ENCODE measurements at places on chromosomes 4 and X.

GRCh38 chr4:8739820-8740665 lies 131.6 kb downstream of the HMX1 start:
- no peak for DNase-seq

GRCh38 chrX:110847334-110847733 lies 51.7 kb upstream of the CHRDL1 start:
- peak; percentile 45 for DNase-seq

GRCh38 chr4:16544251-16544721 lies 318.0 kb upstream of the TAPT1 start:
- no peak for DNase-seq

- DNase-seq: no peak
Observed at GRCh38 chr4:39635023-39635422, 3.6 kb downstream of the SMIM14 start.

DNA sequence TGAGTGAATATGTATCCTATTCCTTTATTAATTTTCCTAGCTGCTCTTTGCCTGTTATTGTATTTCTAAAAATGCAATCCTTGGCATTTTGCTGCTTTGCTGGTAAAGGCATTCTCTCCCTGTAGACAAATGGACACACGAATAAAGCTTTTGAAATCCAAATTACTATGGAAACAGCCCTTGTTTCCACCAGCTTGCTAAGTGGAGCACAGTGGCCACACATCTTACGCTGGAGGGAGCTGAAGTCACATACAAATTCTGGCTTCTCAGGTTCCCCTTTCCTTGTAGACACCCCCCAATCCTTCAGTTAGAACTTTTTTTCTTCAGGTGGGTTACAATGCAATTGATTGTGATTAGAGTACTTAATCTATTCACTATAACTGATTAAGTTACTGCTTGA lies 66.2 kb downstream of the AGA start:
- DNase-seq: no peak

GRCh38 chrX:12174358-12174757 lies 36.1 kb downstream of the FRMPD4 start:
- no peak for DNase-seq

- no peak for DNase-seq
Observed at GRCh38 chrX:10831716-10832502, 211.5 kb upstream of the MID1 start.

DNA sequence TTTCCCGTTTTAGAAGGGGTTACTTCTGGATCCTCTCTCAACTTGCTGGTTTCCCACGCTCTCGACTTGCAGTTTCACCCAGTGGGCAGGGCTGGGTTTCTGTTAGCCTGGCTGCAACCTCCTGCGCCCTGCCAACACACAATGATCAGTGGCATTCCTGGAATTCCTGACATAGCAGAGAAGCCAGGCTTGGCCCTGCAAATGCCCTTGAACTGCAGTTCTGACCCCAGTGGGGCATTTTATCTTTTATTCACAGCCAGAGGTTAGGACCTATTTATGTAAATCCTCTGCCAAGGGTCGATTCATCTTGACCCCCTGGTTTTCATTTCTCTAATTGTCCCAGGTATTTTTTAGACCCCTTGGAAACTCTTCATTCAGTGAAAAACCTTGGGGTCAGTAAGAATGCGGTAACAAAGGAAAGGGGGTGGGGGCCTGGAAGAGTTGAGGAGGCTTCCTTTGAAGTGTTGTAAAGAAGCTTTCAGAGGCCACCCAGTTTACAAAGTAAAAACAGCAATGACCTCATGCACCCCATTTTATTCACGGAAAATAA lies 217.6 kb downstream of the ZNF674 start:
- no peak for DNase-seq

DNA sequence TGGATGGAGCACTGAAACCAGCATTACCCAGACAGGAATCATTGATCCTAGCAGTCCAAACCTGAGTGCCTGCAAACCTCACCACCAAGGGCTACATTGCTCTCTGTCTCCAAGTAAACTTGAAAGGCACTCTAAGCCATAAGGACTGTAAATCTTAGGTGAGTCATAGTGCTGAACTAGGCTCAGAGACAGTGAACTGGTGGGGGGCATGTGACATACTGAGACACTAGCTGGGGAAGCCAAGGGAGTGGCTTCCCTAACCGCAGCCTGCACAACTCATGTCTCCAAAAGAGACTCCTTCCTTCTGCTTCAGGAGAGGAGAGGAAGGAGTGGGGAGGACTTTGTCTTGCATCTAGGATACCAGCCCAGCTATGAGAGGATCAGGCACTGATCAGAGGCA lies 235.5 kb upstream of the ACTRT1 start:
- no peak for DNase-seq

DNA sequence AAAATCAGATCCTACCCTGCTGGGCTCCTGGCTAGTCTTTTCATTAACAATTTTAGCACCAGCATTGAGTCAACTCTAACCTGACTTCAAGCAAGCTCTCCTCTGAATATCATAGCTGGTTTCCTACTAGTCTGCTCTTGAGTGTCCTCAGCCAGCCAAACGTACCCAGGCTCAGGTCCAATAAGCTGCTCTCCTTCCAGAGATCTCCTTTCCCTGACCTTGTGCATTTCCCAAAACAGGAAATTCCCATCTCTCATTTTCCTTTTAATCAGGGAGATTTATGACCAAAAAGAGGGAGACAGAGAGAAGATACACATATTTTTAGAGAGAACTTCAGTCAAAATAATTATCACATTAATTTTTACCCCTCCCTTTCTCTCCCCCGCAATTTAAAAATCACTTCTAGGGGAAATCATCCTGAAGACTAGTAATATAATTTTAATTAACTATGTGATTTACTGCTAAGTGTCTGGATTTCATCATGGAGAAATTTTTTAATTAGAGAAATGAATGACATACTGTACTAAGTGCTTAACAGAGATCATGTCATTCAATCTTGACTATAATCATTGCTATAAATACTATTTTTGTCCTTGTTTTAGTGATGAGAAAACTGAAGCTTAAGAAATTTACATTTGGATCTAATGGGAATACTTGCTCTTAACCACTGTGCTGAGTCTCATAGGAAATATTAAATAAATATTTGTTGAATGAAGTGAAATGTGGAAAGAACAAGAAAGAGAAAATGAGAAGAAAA lies 421.7 kb upstream of the INTU start:
- no peak for DNase-seq

- no peak for DNase-seq
Observed at GRCh38 chr4:87077914-87078585, 142.4 kb downstream of the KLHL8 start.

- DNase-seq: no peak
Observed at GRCh38 chrX:1480082-1480785, 27.5 kb upstream of the ASMTL start.

DNA sequence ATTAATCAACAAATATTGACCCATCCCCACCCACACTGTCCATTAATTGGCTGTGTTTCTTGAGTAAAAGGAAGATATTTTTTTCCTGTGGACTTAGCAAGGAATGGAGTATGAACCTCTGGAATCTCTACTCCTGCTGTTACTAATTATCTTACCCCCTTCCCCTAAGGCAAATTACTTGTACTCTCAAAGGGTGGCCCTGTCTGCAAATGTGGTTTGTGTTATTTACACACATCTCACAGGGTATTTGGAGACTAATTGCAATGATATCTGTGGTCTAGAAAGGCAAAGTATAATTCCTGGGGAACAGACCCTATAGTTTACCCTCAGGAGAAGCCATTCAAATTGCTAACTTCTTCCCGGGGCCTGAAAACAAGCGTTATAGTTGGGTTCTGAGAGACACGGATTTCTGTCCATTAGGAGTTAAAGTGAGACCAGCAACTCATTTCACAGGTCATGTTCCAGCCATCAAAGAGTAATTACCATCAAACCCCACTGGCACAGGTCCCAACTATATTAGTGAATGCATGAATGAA lies 133.0 kb upstream of the RASGEF1B start:
- DNase-seq: no peak

- no peak for DNase-seq
Observed at GRCh38 chr4:152565333-152565732, 29.4 kb upstream of the FBXW7 start.

DNA sequence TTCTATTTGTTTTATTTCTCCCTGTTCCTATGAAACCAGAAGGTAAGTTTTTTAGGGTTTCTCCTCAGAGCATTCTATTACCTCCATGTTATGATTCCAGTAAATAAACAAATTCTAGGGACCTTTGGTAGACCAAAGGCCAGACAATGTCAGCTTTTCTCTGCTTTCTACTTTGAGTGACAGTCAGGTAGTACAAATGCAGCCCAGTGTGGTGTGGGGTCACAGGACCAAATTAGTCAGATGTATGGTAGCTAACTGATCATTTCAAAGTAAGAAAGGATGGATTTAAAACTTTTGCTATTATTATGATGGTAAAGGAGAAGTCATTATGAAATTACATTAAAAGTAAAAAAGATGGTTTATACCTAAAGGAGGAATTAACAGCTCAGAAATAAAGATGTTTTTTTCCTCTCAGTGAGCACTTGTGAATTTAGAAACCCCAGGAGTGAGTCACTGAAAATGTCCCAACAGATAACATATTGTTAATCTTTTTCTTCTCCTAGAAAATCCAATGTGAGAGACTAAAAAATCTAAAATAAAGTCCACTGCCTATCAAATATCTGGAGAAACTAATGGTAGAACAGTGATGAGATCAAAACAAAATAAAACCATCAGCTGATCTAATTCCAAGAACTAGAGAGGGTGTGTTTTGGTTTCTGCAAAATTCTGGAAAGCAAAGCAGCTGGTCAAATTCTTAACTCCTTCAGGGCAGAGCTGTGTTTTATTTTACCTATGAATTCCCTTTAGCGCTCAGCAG lies 16.6 kb upstream of the KLHL2 start:
- no peak for DNase-seq

- no peak for DNase-seq
Observed at GRCh38 chr4:177562163-177562562, 119.9 kb upstream of the AGA start.

- no peak for DNase-seq
Observed at GRCh38 chrX:17553961-17554482, 179.0 kb downstream of the NHS start.

GRCh38 chr4:108533876-108534275 lies 86.5 kb upstream of the RPL34 start:
- DNase-seq: no peak

- DNase-seq: no peak
Observed at GRCh38 chr4:91345632-91346031, 958.1 kb upstream of the GRID2 start.

DNA sequence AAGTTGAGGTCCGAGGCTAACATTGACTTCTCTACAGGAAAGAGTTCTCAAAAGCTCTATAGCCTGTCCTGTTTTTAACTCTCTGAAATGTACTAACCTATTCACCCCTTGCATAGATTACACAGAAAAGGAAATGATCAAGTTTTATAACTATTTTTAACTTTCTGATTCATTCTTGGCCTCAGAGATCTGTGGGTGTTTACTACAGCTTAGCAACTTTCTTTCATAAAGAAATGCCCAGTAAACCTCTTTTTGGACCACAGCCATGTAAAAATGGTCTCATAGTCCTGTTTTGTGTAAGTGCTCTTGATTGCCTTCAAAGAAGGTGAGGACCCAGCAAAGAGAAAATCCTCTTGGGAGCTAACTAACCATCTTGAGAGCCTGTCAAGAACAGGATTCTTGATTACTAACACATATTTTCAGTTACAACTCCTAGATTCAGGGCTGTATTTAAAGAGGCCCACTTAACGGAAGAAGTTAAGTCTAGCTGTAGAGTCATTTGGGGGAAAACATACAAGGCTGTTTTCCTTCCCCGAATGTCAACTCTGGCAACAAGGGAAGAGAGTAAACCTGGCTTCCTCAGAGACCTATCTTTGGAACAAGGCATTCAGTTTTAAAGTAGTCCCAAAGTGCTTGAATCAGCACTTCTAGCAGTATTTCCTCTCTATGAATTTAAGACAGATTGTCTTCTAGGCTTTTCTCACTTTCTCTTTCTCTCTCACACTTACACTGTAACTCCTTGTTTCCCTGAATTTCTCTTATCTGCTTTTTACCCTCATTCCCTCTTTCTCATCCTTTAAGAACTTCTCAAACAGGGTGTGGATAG lies 78.2 kb downstream of the IL21 start:
- peak; percentile 7 for DNase-seq

DNA sequence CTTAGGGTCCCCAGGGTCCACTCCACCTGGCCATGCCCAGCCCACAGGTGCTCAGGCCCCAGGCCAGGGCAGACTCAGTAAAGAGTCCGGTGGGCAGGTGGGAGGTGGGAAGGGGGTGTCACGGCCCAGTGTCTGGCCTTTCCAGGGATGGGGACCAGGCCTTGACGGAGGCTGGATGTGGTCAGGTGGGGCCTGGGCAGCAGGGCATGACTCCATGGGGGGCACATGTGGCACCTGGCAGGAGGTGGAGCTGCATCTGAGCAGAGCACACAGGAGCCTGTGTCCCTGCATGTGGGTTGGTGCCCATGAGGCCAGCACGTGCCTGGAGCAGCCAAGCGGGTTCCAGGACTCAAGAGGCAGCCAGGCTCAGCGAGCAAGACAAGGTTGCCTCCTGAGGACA lies 132.9 kb downstream of the FAM53A start:
- DNase-seq: no peak

DNA sequence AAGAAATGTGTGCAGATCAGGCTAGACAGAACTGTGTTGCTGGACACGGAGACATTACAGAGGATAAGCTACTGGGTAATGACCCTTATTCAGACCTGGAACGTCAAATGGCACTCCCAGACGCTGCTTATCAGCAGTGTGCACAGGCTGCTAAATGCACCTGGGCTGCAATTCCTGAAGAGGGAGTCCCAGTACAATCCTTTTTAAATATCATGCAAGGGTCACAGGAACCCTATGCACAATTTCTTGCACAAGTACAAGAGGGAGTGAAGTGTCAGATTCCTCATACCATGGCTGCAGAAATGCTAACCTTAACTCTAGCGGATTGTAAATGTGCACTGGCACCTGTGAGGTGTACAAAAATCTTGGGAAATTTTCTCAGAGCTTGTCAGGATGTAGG lies 16.9 kb downstream of the SPIN2B start:
- no peak for DNase-seq

DNA sequence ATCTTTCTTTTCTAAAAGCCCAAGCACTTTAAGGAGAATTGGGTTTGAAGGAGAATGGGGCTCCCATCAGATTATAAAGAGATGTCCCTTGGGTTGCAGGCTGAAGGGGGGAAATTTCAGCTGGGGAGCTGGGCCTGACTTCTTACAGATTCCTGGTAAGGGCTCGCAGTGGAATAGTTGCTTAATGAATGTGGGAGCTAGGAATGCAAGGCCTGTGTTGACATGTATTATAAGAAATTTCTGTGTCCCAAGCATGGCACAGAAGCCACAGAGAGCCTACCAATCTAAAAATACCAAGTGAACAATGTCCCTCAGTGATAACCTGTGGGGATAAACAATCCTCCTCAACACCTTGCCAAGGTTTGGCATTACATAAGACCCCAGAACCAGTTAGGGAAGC lies 39.3 kb upstream of the WNK3 start:
- DNase-seq: no peak

GRCh38 chrX:39308126-39308525 lies 506.9 kb downstream of the MID1IP1 start:
- no peak for DNase-seq

GRCh38 chrX:9866633-9867032 lies 80.4 kb downstream of the SHROOM2 start:
- no peak for DNase-seq

All from CD4-positive, alpha-beta T cell treated with Interleukin-17A for 1 hour (primary cell).